ENCODE measurements at places on chromosomes 7 and 10.

DNA sequence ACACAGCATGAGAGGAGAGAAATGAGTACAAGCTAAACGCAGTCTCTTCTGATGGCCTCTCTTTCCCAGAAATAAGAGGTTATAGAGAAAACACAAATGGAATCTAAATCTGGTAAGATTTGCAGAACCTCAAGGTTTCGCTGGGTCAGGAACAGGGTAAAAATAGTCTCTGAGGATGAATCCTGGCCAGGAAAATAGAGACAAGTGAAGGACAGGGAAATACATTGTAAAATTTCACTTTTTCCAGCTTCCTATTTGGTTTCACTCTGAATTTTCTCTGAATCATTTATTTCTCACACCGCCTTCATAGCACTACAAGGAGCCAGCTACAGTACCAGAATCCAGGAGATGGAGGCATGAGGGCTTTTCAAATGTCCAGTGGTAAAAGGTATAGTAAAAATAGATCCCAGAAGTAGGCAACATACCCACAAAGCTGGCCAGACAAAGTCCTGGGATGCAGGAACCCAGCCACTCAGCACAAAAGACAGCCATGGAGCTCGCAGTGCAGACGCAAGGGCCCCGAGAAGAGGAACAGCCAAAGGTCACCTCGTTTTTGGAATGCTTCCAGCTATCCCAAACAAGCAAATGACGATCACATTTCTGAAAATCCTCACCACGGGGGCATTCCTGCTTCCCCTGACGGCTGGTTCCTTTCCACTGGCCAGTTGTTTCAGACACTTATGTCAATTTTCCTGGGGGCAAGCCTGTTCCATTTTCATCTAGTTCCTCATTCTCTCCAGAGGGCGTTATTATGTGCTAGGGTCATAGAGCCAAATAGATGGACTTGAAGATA lies 21.5 kb upstream of the IKZF1 start:
- no peak for DNase-seq

DNA sequence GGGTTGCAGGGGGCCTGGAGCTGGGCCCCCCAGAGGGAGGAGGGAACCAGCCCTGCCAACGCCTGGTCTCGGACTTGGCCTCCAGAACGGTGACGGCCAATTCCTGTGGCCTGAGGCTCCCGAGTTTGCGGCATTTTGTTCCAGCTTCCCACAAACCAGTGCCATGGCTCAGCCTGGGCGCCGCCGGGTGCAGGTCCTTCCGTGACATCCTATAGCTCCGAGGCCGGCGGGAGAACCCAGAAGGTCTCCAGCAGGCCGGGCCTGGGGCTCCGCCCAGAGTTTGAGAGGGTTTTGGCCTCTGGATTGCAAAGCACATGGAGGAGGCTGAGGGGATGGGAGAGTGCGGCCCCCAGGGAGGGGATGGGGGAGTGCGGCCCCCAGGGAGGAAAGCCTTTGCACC lies 92.6 kb downstream of the UNCX start:
- DNase-seq: no peak

DNA sequence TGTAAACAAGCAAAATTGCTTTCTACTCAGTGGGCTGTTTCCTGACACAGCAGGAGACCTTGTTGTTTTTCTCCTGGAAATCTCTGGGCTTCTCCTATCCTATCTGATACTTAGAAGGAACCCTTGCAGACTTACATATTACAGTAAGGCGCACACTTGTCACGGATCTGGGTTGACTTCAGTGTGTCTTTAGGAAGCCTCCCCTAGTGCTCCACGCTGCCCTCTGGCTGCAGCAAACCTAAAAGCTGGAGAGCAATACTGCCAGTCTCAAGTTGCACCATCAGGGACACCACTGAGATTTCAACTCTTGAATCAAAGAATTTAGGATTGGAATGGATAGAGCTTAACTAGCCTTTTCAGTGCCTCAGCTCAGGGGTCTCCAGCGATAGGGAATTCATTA lies 495.3 kb downstream of the LRMDA start:
- no peak for DNase-seq

DNA sequence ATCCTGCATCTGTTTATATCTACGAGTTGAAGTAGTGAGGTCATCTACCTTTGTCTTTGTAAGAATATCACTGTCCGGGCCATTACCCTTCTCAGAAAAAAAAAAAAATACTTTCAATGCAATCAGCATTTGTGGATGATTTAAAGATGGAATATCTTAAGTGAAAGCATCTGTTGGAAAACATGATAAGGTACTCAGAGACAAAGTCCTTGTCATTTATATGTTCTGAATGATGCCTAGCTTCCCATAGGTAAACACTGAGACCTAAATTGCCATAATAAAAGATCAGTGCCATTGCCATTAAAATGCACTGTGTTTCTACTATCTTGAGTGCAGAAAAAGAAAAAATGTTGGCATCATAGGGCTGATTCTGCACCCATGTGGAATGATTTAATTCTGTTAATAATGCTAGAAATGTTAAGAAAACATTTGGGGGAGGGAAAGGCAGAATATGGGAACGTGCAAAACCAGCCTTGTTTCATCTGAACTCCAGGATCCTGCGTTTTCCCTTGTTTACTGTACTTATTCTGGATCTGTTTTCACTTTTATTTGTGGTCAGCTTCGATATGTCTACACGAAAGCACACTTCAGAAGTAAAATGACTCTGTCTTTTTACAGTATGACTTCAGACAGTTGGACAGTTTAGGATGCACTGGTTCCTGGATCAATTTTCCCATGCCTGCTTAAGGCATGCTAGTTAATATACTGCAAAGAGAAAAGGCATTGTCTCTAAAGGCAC lies 669.8 kb downstream of the SUGCT start:
- DNase-seq: no peak

DNA sequence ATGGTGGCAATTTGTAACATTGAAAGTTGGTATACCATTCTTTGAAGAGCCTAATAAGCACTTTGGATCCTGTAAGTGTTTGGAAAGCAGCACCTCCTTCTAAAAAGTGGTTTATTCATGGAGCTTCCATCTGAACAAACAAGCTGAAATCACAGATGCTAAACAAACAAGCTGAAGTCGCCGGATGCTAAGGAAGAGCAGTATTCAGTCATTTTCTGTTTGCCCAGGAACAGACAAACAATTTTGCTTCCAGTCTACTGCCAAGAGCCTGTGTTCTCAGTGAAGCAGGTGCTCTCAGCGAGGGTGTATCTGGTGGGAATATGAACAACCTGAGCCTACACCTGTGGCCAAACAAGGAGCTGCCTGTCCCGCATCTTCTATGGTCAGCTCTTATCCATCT lies 6.3 kb downstream of the COL28A1 start:
- DNase-seq: no peak

DNA sequence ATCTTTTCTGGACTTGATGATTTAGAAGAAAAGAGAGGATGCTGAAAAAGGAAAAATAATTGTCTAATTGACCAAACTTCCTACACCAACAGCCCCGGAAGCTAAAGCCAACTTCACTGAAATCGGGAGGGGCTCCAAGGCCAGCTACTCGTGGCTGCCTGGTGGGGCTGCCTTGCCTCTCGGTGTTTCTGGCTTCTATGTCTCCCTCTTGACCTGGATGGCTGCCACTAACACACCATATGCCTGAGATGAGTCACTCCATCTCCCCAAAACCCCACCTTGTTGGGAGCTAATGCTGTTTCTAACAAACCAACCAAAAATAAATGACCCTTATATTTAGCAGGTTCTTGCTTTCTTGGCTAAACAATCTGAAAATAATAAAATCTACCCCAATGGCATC lies 87.6 kb upstream of the AFAP1L2 start:
- peak; percentile 8 for DNase-seq

- no peak for DNase-seq
Observed at GRCh38 chr7:20350518-20350951, 19.8 kb downstream of the ITGB8 start.

DNA sequence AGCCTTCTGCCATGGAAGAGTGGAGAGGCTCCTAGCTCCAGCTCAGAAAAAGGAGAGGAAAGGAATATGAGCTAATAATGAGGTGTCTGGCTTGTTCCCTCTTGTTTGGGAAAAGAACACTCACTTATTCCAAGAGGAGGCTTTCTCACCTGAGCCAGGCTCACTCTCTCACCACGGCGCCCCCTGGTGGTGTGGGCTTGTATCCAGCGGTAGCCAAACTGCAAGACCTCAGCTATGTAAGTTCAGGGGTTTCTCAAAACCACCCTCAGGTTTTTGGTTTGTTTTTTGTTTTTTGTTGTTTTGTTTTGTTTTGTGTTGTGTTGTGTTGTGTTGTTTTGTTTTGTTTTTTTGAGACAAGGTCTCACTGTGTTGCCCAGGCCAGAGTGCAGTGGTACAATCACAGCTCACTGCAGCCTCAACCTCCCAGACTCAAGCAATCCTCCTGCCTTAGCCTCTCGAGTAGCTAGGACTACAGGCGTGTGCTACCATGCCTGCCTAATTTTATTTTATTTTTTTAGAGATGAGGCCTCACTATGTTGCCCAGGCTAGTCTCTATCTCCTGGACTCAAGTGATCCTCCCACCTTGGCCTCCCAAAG lies 124.0 kb downstream of the TMEM130 start:
- peak; percentile 52 for DNase-seq

- no peak for DNase-seq
Observed at GRCh38 chr7:77664715-77665114, 31.5 kb upstream of the RSBN1L start.

- no peak for DNase-seq
Observed at GRCh38 chr7:37709631-37710509, 26.3 kb downstream of the GPR141 start.

All from EL (cell line).